ENCODE measurements at places on chromosomes 16 and 17.

DNA sequence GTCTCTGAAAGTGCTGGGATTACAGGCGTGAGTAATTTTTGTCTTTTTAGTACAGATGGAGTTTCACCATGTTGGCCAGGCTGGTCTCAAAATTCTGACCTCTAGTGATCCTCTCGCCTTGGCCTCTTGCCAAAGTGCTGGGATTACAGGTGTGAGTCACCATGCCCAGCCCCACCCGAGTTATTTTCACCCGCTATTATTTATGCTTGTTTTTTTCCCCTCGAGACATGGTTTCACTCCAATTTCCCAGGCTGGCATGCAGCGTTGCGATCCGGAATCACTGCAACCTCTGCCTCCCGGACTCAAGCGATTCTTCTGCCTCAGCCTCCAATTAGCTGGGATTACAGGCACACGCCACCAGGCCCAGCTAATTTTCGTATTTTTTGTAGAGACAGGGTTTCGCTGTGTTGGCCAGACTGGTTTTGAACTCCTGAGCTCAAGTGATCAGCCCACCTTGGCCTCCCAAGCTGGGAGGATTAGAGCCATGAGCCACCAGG lies 9.2 kb downstream of the RPL23 start:
- DNase-seq: no peak

GRCh38 chr16:1395444-1396031 lies 19.0 kb downstream of the UNKL start:
- DNase-seq: no peak

DNA sequence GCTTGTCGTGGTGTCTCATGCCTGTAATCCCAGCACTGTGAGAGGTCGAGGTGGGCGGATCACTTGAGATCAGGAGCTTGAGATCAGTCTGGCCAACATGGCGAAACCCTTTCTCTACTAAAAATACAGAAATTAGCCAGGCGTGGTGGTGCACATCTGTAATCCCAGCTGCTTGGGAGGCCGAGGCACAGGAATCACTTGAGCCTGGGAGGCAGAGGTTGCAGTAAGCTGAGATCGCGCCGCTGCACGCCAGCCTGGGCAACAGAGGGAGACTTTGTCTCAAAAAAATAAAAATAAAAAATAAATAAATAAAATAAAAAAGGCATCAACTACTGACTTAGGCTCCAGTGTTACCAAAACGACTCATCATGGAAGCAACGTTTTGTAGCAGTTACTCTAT lies 115.5 kb downstream of the PLCG2 start:
- DNase-seq: no peak

DNA sequence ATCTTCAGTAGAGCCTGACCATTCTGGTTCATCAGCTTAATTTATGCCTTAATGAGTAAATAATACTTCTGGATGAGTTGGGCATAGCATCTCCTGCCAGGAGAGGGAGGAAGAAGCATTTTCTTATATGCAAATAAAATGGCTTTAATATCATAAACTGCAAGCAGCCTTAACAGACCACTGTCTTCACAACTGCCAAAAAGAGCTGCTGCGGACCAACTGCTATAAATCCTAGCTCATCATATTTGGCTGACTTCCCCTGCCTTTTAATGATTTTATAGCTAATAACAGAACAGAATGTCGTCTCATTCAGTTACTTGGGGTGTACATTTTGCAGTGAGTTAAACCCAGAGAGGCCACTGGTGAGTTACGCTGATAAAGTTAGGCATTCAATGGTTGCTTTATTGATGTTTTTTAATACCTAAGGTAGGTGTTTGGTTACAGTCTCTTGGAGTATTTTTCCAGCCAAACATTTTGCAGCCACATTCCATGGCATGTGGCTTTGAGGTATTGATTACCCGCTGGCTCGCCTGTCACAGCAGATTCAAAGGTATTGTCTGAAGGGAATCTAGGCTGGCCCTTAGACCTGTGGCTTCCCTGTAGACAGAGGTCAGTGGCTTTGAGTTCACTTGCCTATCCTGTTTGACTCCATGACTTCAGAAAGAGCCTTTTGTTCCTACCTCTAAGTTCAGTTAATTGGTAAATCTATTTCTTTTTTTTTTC lies 16.4 kb downstream of the FAM20A start:
- no peak for DNase-seq

DNA sequence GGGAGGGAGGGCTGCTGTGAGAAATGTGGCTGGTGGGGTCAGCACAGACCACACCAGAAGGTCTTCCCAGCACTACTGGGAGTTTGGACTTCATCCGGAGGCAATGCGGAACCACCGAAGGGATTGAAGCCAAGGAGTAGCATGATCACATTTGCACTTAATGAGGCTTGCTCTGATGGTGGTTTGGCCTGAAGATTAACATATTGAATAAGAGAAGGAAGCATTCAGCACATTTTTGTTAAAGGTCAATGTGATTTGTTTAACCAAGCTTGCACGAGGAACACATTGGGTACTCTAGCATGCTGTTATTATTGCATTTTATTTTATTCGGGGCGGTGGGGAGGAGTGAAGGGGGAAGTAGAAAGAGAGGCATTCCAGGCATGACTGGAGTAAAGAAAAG lies 378.6 kb downstream of the UTP18 start:
- no peak for DNase-seq

DNA sequence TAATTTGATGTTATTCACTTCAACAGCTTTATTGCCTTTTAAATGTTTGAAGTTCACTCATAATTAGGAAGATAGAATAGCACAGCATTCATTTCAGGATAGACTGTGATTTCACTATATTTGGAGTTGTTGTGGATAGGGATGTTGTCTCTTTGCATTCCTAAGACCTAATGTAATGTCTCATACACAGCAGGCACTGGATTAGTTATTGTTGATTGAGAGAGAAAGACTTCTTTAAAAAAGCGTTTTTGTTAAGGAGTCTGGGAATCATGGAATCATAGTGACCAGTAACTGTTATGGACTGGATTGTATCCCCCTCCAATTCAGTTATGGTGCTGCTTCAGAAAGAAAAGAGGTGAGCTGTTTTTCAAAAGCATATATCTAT lies 122.0 kb downstream of the USP22 start:
- DNase-seq: no peak

DNA sequence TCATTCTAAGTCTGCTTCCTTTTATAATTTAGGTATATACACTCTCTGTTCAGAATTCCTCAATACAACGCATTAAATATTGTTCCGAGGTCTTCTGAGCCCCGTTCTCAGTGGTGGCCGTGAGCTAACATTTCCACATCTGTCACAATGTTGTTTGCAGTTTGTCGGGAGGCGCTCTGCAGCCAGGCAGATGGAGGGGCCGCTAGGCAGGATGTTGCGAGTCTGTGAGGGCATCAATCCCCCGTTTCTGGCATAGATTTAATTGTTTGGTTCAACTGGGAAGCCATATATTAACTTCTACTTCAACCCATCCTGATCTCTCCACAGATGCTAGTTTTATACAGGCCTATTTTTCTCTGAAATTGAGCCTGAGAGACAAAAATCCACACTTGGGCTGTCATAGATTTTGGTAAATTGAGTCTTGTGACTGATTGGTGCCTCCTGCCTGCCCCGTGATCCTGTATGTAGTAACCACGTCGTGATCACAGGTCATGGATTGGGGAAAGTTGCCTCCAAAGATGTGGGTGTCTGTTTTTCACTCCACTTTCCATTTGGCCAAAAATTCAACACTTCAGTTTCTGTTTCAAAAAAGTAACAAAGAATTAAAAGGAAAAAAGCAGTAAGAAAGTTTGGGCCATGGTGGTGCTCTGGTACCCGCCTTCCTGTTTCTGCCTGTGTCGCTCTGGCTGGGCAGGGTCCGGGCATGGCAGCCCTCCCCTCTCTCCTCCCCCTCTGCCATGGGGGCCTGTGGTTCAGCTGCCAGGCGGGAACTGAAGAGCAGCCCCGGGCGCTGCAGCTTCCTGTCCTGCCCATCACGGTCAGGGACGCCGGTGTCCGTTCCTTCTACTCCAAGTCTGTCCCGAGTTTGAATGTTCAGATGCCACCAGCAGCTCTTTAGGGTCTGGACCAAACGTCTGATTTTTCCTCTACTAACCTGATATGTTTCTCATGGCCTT lies 41.5 kb downstream of the RPTOR start:
- DNase-seq: peak; percentile 78

- no peak for DNase-seq
Observed at GRCh38 chr16:19289811-19290485, 4.4 kb downstream of the CLEC19A start.

DNA sequence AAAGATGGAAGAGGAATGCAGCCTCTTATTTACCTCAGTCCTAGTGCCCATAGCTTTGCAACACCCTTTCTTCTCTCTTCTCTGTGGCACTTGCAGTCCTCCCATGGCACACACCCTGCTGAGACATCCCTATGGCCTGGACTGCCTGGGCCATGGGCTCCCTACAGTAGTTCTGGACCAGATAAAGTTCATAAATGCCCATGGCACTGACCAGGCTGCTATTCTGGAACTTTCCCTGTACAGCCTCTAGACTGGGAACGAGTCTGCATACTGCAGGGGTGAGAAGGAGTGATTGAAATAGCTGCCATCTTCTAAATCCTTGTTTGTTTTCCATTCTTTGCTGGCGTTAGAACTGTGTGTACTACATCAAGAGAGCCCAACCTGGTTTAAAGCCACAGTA lies 24.5 kb upstream of the ADAM11 start:
- no peak for DNase-seq

DNA sequence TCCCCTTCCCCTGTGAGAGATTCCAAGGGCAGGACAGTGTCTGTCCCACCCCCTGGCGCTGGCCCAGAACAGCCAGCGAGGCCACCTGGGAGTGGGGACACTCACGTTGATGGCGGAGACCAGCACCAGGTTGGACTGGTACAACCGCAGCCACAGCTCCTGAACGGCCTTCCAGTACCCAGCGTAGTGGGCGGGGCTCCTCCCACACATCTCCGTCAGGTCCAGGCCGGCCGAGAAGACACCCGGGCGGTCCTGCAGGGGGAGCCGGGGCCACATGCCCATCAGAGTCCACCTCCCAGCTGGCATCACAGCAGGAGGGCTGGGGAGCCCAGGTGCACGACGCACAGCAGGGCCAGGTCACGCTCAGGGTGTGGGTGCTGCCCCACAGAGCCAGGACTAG lies 7.1 kb downstream of the ECI1 start:
- no peak for DNase-seq

- no peak for DNase-seq
Observed at GRCh38 chr17:38589462-38590114, 16.2 kb downstream of the SRCIN1 start.

DNA sequence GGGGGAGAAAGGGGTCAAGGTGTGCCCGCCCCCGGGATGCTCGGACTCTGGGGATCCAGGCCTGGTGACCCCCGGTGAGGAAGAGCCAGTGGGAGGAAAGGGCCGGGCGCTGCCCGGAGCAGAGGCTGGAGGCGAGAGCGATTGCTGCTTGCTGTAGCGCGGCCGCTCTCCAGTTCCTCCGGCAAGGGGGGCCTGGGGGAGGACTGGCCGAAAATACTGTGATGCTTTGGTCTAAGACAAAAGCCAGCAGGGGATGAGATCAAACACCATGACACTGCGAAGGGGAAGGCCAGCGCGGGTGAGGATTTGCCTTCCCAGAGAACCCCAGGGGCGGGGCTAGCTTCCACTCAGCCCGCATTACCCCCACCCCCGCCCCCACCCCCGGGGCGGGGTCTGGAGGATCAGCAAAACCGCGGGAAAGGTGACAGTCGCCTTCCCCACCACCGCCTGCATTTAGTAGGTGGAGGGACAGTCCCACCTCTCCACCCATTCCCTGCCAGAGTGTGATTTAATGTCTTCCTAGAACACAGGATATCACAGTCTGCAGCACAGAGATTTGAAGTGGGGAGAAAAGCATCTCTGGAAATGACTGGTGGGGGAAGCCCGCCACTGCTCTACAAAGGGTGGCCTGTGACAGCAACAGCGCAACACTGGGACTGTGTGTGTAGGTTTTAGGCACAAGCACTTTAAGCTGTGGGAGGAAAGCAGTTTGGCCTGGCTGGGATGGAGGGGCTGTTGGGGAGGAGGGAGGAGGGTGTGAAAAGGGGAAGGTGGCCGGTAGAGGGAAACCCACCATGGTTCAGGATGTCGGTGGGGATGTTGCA lies 25.7 kb downstream of the MRC2 start:
- peak; percentile 67 for DNase-seq

DNA sequence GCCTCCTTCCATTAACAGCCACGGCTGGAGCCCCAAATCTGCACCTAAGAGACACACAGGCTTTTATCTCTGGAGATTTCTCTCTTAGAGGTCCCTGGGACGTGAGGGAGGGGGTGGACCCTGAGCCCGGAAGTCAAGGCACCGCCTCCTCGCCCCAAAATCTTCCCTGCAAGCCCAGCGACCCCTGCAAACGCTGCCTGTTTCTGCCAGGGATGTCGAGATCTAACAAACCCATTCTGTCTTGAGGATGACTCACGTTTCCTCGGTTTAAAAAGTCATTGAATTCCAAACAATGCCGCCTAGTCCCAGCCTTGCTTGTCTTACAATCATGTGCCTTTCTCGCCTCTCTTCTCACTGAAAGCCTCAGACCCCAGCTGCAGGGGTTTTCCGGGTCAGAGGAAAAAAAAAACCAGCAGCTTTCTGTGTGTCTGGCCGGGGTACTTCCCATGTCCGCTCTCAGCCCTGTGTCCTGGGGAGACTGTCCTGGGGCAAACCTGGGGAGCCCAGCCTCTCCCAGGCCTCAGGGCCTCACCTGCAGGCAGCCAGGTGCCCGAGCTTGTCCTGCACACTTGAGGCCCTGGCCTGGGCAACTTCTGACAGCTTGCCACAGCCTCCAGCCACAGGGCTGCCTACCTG lies 15.4 kb downstream of the ARL2BP start:
- no peak for DNase-seq

- no peak for DNase-seq
Observed at GRCh38 chr17:21815352-21816063, 123.2 kb downstream of the KCNJ18 start.

GRCh38 chr16:73054498-73054812 lies 6.5 kb upstream of the ZFHX3 start:
- no peak for DNase-seq

GRCh38 chr16:68429076-68429854 lies 19.0 kb downstream of the SMPD3 start:
- DNase-seq: no peak

- DNase-seq: no peak
Observed at GRCh38 chr17:7173687-7174602, 5.2 kb downstream of the ASGR1 start.

DNA sequence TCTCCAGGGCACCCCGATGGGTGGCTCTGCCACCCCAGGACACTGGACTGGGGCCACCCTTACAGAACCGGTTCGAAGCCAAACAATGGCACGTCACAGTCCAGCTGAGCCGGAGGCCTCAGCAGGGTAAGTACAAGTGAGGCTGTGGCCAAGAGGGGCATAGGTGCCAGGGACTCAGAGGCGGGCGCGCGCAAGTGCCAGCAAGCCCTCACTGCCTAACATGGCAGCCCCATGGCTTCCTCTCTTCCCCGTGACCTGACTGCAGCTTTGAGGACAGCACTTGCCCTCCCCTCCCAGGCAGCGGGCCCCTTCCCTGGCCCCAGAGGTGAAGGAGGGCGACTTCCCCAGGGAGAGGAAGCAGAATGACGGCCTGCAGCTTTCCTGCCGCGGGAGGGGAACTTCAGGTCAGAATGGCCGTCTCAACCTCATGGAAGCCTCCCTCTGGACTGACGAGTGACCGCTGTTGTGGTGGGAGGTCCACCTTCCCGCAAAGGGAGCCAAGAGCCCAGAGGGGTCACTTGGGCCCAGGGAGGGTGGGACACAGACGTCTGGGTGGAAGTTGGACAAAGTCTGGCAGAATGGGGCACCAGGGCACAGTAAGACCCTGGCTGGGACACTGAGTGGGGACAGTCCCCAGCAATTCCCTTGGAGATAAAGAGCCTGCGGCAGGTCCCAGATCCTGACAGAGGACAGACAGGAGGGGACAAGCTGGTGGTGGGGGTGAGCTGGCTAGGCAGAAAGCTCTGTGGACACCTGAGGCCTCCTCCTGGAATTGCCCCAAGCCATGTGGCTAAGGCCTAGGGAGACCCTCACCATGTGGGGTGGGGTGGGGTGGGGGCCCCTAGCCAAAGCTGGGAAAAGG lies 52.1 kb upstream of the TOB1 start:
- no peak for DNase-seq
